ENCODE measurements at places on chromosomes 1 and 21.

- peak; percentile 37 for DNase-seq
These were observed 66.3 kb upstream of the DIRAS3 start for GRCh38 chr1:68116643-68117235.

DNA sequence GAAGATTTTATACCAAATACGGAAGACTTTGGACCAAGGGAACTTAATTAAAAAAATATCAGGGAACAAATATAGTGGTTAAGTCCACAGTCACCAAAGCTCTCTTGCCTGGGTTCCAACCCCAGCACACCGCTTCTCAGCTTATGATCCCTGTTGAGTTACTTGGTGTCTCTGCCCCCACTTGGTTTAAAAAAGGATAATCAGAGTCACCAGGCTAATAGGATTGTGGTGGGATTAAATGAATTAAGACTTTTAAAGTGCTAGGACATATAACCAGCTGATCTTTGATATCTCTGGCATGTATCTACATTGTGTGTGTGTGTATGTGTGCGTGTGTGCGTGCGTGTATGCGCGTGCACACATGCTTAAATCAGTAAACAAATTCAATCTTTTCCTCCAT is 474.7 kb upstream of the DAB1 start:
- DNase-seq = no peak

- no peak for DNase-seq
These were observed 23.1 kb downstream of the IL10RB start for GRCh38 chr21:33289199-33289819.

DNA sequence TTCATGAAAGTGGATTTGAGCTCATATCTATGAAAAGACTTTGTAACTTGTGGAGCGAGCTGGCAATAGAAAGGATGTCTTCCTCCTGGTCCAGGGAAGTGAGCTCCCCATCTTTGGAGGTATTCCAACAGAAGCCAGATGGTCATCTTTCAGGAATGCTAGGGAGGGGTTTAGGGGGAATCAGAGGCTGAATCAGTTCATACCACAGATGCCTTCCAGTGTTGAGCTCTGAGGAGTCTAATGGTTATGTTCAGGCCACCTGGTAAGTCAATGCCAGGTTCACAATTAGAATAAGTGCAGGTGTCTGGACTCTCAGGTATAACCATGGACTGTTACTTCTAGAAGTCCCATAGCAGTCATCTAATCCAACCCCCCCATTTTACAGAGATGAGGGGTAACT is 119.1 kb downstream of the ACTL8 start:
- peak; percentile 93 for DNase-seq

DNA sequence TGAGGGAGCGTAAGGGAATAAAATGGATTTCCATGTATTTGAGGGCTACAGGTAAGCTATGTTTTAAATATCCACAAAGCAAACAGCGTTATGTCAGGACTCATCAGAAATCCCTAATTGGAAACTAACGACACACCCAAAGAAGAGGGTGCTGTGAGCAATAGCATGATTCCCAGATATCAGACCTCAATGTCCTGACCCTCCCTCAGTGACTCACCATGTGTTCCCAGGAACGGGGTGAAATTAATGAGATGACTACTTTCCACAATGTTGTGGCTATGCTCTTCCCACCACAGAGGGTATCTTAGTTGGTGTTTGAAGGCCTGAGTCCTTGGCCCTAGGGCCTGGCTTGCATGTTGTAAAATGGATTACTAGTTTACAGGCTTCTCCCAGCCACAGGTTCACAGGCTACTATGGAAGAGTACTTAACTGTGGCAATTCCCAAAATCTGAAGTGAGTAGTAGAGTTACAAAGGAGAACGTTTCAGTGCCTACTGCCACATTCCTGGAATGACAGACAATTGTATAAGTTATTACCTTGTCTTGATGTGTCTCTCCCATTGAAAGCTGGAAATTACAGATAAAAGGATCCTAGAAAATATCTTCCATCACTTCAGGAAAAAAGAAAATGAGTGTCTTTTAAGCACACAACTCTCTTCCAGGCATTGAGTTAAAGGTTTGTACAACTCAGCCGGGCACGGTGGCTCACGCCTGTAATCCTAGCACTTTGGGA is 1.7 kb upstream of the KRTAP11-1 start:
- DNase-seq = no peak

GRCh38 chr1:158188611-158189010 is 7.9 kb downstream of the CD1D start:
- DNase-seq = no peak

DNA sequence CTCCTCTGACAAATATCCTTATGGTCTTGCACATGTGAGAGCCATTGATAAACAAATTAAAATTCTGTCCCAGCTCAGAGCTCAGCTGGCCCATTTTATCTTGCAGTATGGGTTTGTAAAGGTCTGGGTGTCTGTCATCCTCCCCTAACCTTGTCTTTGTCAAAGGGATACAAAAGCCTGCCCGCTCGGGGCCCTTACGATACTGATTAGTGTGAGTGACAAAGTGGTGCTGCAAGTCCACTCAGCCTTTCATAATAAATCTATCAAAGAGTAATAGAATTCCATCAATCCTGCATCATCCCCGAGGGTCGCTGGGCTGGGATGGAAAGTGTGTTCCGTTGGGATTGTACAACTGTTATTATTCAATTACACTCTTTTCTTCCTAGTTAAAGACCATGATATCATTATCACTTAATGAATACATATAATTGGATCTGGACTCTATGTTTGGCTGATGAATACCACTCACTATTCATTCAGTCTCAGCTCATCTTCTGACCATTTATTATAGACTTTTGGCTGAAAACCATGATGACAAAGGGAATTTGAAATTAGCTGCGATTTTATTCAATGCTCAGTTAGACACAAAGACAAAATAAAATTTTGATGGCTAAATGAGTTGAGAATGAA is 122.5 kb upstream of the FOXD3 start:
- DNase-seq = no peak

DNA sequence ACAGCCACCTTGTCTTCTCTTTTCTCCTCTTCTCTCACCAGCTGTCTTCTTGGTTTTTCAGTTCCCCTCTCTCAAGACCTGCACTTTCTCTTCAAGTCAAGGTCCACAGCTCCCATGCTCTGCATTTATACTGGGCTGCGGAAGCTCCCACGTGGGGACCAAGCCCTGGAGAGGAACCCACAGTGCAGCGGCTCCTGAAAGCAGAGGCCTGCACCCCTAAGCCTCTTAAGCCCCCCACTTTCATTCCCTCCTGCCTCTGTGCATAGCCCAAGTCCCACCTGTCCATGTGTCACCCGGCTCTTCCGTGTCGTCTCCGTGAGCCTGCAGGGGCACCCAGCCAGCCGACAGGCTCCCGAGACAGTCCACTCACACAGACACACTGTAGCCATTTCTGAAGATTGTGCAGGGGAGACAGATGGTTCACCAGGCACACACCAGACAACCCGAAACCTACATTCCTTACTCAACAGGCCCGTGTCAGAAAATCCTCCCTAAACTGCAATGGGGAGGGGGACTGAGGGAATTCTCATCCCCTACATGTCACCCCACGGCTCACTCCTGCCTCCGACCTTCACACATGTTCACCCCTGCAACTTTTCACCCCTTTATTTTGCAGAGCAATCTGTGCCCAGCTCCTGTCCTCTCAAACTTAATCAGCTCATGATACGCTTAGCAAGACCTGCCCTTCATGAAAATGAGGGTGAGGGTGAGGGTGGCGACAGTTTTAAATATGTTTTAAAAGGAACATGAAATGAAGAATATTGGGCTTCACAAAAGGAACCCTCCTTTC is 6.3 kb downstream of the MX2 start:
- no peak for DNase-seq

- no peak for DNase-seq
These were observed 87.1 kb upstream of the CACNA1E start for GRCh38 chr1:181396171-181396670.

GRCh38 chr1:8097077-8097799 is 71.1 kb upstream of the ERRFI1 start:
- peak; percentile 90 for DNase-seq

DNA sequence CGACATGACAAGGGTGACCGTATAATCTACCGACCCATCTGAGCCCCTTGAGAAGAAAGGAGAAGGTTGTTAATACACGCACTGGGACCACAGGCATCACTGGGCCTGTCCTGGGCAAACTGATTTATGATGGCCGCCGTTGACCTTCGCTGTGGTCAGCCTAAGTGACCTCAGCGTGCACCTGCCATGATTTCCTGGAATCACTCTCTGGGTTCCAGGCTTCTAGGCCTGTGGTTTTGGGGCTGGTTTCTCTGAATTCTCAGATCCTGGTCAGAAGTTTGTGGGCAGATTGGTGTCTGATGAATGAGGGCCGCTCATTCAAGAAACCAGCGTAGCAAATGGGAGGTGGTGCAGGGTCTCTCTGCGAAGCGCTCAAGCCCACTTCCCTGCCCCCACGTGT is 64.0 kb downstream of the SIK1 start:
- no peak for DNase-seq

DNA sequence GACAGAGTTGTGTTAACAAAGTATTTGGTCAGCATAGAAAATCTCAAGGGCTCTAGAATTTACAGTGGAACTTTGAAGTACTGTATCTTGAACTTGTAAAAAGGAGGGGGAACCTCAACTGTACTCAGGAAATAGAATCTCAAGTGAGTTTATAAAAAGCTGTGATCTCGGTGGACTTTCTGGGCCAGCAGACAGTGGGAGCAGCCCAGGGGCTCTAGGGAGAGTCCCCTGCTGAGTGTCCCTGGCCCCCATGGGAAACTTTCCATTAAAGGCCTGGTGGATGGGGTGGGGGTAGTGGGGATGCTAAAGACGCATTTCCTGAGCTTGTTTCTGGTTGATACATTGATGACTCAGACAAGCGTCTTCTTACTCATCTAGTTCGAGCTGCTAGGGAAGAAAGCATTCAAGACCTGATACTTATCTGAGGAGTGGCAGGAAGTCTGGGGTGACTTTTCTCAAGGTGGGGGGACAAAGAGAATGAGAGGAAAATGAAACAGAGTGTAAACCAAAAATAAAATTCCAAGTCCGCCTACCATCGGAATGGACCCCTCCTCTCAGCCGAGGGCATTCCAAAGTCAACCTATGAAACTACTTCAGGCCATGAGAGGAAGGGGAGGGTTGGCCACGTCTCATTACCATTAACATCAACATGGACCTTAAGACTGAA is 65.5 kb downstream of the NID1 start:
- DNase-seq = peak; percentile 65

DNA sequence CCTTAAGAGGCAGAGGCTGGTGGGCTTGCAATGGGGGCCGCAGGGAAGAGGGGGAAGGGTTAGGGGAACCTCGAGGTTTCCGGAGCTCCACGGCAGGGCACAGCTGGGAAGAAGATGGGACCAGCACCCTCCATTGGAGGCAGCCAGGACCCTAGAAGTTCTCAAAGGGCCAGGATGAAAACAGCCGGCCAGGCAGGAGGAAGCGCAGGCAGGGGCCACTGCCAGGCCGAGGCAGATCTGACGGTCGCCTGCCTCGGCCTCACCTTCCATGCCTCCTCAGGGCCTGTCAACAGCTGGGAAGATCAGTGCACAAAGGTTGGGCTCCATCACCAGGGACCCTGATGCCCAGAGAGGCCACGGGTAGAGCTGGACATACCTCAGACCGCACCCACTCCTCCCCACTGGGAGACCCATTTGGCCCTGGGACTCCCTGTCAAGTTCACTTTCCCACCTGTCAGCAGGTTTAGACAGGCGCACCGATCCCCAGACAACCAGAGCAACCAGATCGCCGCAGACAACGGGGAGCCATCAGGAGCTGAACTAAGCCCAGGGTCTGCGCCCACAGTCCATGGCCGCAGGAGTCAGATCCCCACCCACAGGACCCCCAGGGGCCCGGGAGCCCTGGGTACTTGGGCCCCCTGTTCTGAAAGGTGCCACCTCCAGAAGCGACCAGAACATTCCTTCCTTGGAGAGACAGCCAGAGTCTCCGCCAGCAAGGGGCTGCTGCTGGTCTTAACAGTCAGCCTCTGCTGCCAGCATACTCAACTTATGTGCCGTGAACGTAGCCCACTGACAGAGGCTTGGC is 2.2 kb downstream of the SLC19A1 start:
- DNase-seq = no peak

DNA sequence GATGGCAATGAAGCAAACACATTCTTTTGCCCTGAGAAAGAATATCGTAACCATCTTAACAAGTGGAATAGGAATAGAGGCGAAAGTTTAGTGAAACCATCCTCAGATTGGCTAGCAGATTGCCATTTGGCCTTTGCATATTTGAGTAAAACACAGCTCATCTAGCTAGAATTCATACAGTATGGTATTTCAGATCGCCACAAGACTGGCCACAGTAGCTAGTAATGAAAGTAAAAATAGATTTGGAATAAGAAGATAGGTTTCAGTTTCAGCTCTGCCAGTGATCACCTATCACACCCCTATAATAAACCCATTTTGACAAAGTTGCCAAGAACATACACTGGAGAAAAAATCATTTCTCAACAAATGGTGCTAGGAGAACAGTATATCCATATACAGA is 294.9 kb downstream of the LRRIQ3 start:
- DNase-seq = no peak

GRCh38 chr1:184903111-184903692 is 71.1 kb downstream of the NIBAN1 start:
- no peak for DNase-seq

DNA sequence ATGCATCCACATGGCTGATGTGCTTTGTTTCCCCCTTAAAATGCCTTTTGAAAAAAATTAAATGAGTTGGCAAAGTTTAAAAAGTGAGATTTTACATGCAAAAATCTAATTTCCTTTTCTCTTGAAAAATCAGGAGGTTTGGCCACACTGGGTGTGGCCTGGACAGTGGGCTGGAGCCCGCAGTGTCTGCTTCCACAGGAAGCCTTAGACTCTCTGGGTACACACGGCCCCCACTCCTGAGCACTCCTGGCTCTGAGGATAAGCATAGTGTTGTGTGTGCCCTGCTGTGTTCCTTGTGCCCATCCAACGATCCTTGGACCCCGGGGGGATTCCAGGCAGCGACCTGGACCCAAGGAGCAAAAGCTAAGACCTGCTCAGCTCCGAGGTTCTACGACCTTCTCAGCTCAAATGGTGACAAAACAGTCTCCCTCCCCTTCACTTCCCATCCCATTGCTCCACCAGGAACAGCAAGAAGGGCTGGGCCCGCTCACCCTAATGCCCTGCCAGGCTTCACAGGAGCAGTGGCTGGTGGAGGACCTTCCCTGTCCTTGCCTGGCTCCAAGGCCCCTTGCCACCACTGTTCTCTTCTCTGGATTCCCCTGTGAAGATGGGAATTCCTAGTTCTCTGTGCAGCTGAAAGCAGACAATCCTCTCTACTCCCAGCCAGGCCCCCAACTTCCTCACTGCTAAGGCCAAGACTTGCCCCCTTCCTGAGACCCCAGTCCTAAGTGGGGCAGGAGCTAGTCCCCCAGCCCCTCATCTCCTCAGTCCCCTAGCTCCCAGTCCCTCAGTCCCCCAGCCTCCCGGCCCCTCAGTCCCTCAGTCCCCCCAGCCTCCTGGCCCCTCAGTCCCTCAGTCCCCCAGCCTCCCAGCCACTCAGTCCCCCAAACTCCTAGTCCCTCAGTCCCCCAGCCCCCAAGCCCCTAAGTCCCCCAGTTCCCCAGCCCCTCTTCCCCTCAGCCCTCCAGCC is 395.8 kb downstream of the PTPRU start:
- DNase-seq = no peak

DNA sequence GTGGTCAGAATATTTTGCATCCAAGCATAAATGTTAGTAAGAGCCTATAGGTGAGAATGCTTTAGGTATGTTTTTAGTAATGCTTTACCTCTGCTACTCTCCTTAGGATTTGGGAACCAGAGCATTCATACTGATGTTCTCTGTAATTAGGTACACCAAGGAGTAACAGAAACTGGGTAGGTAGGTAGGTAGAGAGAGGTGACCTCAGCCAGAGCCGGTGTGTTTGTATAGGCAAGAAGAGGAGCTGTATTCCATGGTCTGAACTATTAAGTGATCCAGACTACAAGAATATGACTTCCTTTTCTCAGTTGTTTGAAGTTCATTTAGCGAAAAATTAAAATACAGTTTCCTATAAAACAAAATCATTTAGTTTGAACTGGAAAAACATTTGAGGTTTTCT is 108.5 kb downstream of the SDCCAG8 start:
- no peak for DNase-seq

Measured in ACHN (cell line).